ENCODE measurements at places on chromosomes 3 and 15.
A peak's percentile ranks its signal among the peaks of the same experiment; 100 is the strongest.

DNA sequence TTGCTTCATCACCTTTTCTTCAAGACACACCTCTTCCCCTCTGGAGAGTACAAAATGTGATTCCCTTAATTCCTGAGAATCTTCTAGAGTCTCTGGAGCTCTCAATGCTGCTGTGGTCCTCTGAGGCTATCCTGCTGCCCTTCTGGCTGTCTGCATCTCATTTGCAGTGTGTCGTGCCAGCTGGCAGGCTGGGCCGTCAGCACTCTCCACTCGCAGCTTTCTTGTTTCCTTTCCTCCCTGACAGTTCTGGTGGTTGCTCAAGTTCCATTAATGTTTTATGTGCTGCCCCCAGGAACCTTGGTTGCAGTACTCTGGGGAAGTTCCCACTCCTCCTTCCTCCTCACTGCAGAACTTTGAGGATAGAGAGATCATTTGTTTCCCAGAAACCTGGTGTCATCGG is 210.8 kb upstream of the ROPN1 start:
- no peak for DNase-seq

- no peak for DNase-seq
These were observed 45.0 kb downstream of the RFTN1 start for GRCh38 chr3:16468336-16469098.

- no peak for DNase-seq
These were observed 9.1 kb downstream of the CLPX start for GRCh38 chr15:65176056-65176455.

DNA sequence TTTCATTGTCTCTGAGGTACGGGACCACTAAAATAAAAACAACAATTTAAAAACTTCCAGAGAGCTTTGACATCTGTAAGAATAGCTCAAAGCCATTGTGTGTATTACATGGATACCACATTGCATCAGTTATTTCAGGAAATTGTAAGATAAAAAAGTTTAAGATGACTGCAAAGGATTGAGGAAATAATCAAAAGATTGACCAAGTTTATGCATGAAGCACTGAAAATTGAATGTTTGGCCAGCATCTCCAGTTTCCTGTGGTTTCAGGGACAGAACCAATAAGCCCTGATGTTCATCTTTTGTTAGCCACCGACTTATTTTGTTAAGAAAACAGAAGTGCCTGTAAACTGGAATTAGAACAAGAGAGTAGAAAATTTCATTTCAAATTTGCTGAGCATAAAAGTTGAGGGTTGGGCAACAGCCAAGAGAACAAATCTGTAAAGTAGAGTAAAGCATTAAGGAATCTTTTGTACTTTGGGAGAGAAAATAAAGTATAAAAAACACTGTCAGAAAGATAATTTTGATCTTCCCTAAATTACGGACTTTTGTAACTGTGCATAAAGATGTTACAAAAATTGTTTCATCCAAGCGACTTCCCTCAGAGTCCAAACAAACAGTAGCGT is 211.5 kb upstream of the P2RY1 start:
- DNase-seq, result no peak

DNA sequence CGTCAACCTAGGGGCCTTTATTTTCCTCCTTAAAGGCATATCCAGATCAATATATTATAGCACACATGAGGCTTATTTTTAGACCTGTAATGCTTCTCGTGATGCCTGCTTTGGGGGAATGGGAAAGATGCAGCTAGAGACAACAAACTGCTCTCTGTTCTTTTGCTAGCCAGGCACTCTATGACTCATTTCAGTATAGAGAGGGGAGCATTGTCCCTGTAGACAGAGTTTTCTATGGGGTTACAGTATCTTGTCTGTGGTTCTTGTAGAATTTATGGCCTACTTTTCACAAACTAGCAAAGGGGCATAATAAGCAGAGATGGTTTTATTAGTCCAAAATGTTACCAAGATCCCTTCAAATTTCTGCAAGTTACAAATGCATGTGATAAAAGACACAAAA is 305.6 kb downstream of the LSAMP start:
- peak; percentile 85 for DNase-seq

DNA sequence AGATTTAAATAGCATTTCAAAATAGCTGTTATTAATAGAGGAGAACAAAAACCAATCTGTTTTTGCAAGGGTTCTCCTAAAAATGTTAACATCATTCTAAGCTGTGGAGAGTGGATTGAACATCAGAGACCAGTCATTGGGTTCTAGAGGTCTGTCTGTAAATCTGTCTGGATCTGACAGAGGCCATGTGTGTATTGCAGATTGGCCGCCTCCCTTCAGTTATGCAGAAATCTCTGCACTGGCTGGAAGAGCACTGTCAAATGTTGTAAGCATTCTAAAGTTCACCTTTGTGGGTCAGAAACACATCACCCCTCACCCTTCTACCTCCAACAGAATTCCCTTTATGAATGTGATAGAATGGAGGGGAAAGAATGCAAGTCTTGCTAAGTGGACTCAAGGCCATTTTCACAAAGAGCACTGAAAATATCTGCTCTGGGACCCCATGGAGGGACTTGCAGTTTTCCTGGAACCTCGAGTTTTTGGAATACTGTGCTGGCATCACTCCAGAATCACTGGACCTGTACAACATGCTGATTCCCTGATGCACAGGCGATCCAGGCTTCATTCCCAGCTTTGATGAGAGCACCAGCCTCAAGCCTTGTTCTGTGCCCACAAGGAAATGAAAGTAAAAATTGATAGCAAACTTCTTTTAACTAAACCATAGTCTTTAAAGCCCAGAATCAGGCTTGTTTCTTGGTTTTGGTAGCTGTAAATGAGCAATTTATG is 8.4 kb downstream of the FAM81A start:
- no peak for DNase-seq
